ENCODE measurements at places on chromosomes 4 and X.

DNA sequence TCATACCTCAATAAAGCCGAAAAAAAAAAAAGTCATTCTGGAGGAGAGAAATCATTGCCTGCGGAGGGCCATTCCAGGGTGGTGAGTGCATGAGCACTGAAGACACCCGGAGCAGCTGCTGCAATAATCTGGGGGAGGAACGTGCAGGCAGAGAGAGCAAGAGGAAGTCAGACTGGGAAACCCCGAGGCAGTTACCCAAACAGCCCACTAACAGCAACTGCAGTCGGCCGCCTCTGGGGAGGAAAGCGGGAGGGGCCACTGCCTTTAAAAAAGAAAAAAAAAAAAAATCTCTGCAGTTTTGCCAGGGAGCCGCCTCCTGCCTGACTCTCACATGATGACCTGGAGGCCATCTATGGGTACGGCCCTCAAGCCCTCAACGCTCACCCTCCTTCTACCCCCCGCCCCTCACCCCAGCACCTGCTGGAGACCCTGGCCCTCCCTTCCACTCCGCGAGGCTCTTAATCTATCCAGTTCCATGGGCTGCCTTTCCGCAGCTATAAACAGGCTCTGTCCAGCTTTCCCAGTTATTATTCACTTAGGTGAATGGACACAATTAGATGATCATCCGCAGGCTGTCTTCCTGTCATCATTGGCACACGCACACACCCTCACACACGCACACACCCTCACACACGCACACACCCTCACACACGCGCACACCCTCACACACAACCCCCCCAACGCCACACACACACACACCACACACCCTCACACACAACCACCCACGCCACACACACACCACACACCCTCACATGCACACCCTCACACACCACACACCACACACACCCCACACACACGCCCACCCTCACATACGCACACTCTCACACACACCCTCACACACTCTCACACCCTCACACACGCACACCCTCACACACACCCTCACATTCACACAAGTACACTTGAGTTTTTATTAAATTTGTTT, 3.4 kb upstream of the AVPR2 start:
- DNase-seq, result peak; percentile 64

DNA sequence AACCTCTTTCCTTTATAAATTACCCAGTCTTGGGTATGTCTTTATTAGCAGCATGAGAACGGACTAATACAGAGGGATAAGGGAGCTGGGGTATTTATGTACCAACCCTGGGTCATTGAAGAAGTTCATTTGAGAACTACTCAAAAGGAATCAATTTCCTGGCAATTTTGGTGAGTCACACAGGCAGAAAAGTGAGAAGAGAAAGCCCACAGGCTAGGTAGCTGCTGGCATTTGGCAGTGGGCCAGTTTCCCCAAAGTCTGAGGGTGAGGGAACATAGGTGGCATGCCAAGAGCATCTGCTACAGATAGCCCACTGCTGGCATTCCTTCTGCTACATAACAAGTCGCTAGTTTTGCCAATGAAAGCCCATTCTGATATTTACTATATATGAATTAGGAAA, 411.2 kb downstream of the MID1IP1 start:
- DNase-seq, result no peak

GRCh38 chrX:4382273-4382672, 668.8 kb upstream of the PRKX start:
- DNase-seq, result no peak

- DNase-seq, result no peak
Measured at GRCh38 chr4:41327770-41328169, 71.0 kb downstream of the UCHL1 start.

DNA sequence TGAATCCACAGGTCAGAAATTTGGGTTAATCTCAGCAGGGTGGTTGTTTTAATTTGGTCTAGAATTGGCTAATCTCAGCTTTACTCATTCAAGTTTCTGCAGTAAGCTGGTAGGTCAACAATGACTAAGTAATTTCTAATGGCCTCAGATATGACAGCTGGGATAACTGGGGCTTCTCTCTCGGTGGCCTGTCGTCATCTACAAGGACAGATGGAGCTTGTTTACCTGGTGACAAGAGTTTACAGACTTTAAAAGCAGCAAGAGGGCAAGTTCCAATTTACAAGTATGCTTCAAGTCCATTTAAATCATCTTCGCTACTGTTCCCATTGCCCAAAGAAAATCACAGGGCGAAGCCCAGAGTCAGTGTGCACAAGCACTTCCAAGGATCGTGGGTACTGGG, 453.9 kb downstream of the PDHA2 start:
- no peak for DNase-seq

GRCh38 chrX:22135171-22135711, 103.1 kb downstream of the PHEX start:
- peak; percentile 38 for DNase-seq

GRCh38 chr4:16250661-16251365, 24.5 kb upstream of the TAPT1 start:
- no peak for DNase-seq

DNA sequence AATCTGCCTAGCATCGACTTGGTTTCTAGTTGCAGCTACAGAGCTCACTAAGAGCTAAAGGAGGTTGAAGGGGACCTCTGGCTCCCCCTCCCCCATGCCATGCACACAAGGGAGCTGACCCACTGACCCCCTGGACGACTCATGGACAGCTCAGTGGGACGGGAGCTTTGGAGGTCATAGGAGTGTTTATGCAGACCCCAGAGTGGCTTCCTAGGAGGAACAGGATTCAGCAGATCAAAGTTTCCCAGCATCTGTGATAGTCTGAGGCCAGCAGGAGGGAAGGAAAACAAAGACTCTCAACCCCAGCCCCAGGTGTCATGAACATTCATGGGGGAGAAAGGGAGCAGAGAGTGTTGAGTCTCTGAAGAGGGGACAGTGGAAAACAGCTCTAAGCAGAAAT, 104.4 kb downstream of the ARSF start:
- no peak for DNase-seq

- no peak for DNase-seq
Measured at GRCh38 chr4:112946127-112946526, 103.3 kb upstream of the ANK2 start.

DNA sequence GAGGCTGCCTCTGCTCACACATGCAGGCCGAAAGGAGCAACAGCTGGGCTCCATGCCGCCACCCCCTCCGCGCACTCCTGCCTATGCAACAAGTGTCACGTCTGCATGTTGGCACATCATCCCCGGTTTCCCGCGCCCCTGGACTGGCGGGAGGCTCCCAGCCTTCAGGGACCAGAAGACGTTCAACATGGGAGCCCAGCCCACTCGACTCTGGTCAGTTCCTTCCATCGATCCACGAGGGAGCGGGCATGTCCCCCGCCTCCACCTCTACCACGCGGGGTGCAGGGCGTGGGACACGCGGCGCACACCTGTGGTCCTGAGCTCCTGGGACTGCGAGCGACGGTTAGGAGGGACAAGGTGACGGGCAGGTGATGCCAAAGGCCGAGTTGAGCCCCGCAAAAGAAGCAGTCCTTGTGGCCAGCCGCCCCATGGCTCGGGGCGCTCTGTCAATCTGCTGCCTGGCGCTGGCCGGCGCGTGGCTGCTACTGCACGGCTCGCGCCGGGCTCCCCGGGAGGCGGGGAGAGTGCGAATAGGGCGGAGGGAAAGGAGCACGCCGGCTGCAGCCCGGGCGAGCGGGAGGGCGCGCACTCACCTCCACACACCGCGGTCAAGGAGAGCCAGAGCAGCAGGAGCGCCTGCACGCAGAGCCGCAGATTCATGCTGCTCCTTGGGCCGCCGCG, 645 bp downstream of the APLN start:
- no peak for DNase-seq
